ENCODE measurements at places on chromosomes 6 and 20. TPM values are rescaled to one million over a fixed set of nuclear protein-coding genes. Genes with fewer than 3 reads are reported as not detected.
A peak's percentile ranks its signal among the peaks of the same experiment; 100 is the strongest.

Gene SUMO4
- total RNA-seq, result 7.1 TPM

Gene TUBB1
- 1.0 TPM for total RNA-seq

Gene SEMG2
- total RNA-seq, result not detected

Gene BHLHE23
- total RNA-seq, result not detected

Gene ATF6B
- total RNA-seq, result 88.4 TPM

Gene THEMIS
- total RNA-seq, result 1.3 TPM

Gene CD40
- 25.1 TPM for total RNA-seq

Gene ADGRF5
- total RNA-seq, result 23.8 TPM

Gene OPN5
- total RNA-seq, result not detected

Gene JAG1
- total RNA-seq, result 81.6 TPM

Gene IBTK
- 38.2 TPM for total RNA-seq

Gene HLA-DRB1
- 82.1 TPM for total RNA-seq

Gene FAM8A1
- 35.2 TPM for total RNA-seq

GRCh38 chr6:107931894-107932293 lies 26.1 kb downstream of the SEC63 start:
- no peak for DNase-seq

DNA sequence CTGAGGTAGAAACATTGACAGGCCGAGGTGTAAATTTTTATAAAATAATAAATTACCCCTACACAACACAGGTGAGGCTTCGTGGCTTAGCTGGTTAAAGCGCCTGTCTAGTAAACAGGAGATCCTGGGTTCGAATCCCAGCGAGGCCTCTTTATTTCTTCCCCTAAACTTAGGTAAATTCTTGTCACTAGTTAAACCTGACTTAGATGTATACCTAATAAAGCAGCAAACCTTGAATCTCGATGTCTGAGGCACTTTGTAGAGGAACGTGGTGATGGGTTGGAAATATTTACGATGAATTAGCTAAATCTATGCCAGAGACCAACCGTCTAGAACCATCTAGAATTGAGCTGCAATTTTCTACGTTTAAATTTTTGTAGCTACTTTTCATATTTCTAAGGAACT lies 185.6 kb downstream of the OR2B2 start:
- DNase-seq, result no peak

DNA sequence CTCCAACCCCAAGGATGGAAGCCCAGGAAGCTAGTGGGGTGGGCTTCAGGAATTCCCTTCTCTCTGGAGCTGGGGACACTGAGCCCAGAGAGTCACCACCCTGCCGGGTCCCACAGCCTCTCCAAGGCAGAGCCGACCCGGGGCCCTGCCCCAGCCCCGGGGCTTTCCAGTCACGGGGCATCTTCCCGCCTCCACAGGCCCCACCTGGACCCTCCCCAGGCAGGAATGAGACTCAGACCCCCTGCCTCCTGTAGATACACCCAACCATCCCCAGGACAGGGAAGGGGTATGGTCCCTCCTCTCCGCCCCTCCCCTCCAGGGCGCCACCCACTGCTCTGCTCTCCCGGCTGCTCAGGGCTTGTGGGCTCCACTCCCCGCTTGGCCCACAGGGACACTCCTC lies 53.3 kb downstream of the GRM4 start:
- DNase-seq, result no peak

GRCh38 chr20:20000211-20000968 lies 16.8 kb upstream of the NAA20 start:
- no peak for DNase-seq

DNA sequence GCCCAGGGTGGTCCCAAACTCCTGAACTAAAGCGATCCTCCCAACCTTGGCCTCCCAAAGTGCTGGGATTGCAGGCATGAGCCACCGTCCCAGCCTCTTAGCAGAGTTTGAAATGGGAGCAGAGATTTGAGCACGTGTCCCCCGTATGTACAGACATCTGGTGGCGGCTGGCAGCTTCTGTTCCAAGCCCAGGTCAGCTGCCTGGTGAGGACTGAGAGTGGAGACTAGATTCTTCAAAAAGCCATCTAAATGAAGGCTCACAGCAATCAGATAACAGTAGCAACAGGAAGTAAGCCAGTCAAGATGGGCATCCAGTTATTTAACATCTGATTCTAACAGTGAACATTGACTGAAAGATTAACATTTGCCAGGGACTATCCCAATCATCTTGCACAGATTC lies 128.1 kb upstream of the AKAP12 start:
- no peak for DNase-seq

DNA sequence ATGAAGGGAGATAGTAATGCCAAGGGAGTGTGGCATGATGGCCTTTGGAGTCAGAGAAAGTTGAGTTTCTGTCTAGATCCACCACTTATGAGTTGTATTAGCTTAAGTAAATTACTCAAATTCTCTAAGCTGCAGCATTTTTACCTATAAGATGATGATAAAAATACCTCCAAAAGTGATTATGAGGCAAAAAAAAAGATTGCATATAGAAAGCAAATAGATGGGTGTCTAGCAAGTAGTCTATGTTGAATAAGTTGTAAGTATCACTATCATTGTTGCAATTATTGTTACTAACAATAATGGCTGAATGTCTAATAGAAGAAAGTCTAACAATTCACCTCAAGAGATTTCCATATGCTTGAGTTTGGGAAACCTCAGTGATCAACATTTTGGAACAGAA lies 959.2 kb upstream of the GJE1 start:
- DNase-seq, result no peak

- no peak for DNase-seq
These were observed 31.0 kb downstream of the ADAT2 start for GRCh38 chr6:143419526-143419925.

DNA sequence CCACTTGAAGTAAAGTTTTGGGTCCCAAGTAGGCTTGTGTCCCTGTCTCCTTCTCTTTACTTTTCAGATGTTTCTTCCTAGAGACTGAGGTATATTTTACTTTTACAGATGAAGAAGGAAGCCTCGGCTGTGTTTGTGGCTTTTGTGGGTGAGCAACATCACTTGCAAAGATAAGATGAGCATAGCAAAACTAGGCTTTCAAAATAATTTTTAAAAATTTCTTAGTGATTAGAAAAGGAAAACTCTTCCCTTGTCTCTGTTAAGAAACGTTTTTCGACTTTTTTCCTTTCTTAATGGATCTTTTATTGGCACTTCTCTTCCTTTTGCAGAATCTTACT lies 7.6 kb downstream of the PTPN1 start:
- no peak for DNase-seq

- no peak for DNase-seq
These were observed 399.6 kb downstream of the NKAIN2 start for GRCh38 chr6:124203101-124203811.

GRCh38 chr6:3176562-3177355 lies 19.4 kb upstream of the TUBB2A start:
- DNase-seq, result no peak

DNA sequence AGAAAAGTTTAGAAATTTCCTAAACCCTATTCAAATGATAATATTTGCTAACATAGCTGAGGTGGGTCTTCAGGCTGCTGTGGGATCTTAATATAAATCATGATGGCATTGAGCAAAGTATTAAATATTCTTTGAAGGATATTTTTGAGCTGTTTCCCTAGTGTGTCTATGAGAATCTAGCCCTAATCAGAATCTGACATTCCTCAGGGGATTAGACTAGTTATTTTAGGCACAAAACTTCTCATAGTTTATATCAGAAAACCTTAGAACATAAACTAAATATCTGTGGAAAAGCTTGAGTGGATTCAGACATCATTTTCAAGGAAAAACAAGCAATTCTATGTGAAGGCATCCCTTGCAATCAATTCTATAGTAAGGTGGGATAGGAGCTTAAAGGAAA lies 594.5 kb downstream of the RFPL4B start:
- no peak for DNase-seq

GRCh38 chr6:85405175-85405852 lies 44.6 kb upstream of the NT5E start:
- no peak for DNase-seq

GRCh38 chr6:85493389-85493788 lies 43.5 kb downstream of the NT5E start:
- no peak for DNase-seq

- DNase-seq, result no peak
These were observed 190.4 kb upstream of the JAG1 start for GRCh38 chr20:10864076-10864672.

DNA sequence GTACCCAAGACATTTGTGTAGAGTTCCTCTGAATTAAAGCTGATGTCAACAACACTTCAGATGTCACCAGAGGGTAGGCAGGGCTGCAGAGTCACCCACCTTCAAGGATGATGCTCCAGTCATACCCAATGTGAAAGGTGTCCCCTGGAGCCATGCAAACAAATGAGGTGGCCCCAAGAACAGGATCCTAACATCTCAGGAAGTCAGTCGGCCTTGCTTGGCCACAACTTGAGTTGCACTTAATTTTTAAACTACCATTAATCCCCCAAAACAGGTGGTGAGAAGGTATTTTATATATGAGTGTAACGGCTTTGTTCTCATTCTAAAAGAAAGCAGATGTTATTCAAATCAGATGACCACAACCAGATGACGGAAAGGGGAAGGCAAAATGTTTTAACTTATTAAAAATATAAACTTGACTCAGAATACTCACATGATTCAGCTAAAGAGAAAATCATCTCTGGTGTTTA lies 21.1 kb upstream of the SERPINB1 start:
- DNase-seq, result no peak

GRCh38 chr6:55617272-55617671 lies 38.3 kb upstream of the HMGCLL1 start:
- no peak for DNase-seq

GRCh38 chr20:36465109-36466080 lies 75.9 kb upstream of the MYL9 start:
- no peak for DNase-seq

GRCh38 chr6:34025112-34025807 lies 120.6 kb downstream of the GRM4 start:
- no peak for DNase-seq

GRCh38 chr6:54920628-54921027 lies 74.1 kb downstream of the FAM83B start:
- no peak for DNase-seq

GRCh38 chr6:113649276-113649675 lies 207.9 kb upstream of the MARCKS start:
- no peak for DNase-seq

DNA sequence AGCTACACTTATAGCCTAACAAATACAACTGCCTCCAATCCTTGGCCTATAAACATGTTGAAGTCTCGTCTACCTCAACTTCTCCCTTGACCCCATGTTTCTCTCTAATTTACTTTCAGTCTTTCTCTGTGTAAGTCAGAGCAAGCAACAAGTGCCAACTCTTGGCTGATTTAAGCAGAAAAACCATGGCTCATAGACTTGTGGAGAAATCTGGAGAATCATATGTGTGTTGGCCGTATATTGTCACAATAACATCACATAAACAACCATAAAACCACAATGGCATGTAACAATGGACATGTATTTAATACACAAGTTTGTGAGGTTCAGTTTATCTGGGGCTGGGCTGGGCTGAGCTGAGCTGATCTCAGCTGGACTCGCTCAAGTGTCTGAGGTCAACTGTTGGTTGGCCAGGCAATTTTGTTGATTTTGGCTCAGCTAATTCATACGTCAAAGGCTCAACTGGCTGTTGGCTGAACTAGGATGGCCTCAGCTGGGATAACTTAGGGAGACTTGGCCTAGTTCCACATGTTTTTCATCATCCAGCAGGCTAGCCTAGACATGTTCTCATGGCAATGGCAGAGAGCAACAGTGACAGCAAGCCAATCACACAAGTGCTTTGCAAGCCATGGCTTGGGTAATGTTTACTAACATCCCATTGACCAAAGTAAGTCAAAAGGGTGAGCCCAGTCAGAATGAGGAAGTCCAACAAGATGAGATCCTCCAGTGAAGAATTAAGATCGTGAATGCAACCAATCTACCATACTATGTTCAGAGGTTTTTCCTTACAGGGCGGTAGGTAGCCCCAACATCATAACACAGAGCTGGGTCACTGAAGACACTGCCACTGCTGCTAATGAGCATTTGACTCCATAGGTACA lies 12.9 kb upstream of the TBC1D22B start:
- DNase-seq, result peak; percentile 83

GRCh38 chr20:64261138-64261537 lies 5.6 kb downstream of the PCMTD2 start:
- DNase-seq, result no peak

DNA sequence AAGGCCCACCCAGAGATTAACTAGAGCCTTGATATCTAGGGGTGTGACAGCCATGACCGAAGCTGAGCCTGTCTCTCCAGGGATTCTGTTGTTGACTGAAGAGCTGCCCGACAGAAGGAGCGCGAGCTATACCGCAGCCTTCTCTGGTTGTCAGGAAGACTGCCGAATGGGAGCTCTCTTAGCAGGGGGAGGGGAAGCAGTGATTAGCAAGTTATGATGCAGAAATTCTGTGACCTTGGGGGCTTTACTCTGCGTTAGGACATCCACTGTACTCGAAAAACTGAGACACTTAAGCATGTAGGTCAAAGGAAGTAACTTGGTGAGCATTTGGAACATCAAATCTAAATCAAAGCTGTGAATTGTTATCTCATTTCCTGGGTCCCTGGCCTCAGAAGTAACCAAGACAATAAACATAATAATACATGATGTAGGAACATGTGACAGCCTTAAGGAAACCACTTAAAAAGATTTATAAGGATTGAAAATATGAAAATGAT lies 84.7 kb downstream of the MAP3K4 start:
- DNase-seq, result no peak

GRCh38 chr6:30009113-30009512 lies 52.0 kb upstream of the POLR1H start:
- no peak for DNase-seq

DNA sequence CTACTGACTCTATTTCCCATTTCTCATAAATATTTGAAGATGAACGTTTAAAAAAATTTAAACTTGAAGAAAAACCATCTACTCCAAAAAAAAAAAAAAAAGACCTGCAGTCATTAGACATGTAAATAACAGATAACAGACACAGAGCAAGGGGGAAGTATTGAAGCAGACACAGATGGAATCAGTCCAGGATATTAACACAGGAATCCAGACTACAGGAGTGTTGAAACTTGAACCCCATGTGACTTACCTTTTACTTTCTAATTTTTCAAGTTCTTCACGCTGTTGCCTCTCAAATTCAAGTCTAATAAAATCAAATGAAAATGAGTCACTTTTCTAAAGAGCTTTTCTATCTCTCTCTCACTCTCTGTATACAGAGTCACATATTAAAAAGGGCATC lies 191.8 kb downstream of the KIF16B start:
- DNase-seq, result no peak

DNA sequence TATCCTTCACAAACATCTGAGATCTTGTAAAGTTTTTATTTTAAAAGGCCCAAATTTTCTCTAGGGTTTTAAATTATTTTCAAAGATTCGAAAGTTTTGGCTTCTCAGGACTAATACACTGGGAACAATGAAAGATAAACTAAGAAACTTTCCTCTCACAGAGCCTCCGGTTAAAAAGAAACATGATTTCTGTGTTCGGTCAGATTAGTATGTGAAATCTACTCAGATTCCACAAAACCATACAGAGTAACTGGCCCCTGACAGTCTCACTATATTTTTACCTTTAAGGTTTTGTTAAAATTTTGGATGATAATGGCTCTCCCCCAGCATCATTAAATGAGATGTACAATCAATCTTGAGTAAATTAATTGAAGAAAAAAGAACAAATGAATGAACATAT lies 471.0 kb downstream of the COL12A1 start:
- no peak for DNase-seq

GRCh38 chr6:20403766-20404640 lies 2.3 kb downstream of the E2F3 start:
- DNase-seq, result no peak

GRCh38 chr6:149342525-149342924 lies 25.0 kb downstream of the TAB2 start:
- DNase-seq, result no peak

- DNase-seq, result no peak
These were observed 2.2 kb upstream of the NNAT start for GRCh38 chr20:37518606-37519507.
